Activated naive CD4-positive, alpha-beta T cell treated with anti-CD3 and anti-CD28 coated beads, Interleukin-2, amount 50 U/mL, for 72 hours (primary cell): ENCODE measurements at places on chromosomes 12 and 14.

GRCh38 chr12:65184176-65184857 lies 14.9 kb downstream of the LEMD3 start:
- no peak for DNase-seq

- DNase-seq, result no peak
These were observed 1.6 kb upstream of the INF2 start for GRCh38 chr14:104687601-104688504.

DNA sequence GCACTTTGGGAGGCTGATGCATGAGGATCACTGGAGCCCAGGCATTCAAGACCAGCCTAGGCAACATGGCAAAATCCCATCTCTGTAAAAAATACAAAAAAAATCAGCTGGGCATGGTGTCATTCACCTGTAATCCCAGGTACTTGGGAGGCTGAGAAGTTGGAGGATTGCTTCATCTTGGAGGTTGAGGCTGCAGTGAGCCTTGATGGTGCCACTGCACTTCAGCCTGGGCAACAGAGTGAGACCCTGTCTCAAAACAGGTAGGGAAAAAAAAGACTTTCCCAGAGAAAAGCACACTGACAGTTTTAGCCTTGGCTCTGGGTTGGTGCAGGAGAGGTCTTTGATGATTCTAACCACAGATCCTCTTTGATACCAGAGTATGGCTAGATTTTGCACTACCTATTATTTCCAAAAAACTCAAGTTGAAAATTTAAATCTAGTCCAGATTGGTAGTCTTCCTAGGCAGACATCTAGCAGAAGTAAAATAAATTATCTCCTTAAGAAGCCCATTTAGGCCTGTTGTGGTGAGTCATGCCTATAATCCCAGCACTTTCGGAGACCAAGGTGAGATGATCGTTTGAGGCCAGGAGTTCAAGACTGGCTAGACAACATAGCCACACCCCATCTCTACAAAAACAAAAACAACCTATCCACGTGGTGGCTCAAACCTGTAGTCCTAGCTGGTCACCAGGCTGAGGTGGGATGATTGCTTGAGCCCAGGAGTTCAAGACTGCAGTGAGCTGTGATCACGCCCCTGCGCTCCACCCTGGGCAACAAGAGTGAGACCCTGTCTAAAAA lies 18.6 kb downstream of the LARP4 start:
- no peak for DNase-seq

DNA sequence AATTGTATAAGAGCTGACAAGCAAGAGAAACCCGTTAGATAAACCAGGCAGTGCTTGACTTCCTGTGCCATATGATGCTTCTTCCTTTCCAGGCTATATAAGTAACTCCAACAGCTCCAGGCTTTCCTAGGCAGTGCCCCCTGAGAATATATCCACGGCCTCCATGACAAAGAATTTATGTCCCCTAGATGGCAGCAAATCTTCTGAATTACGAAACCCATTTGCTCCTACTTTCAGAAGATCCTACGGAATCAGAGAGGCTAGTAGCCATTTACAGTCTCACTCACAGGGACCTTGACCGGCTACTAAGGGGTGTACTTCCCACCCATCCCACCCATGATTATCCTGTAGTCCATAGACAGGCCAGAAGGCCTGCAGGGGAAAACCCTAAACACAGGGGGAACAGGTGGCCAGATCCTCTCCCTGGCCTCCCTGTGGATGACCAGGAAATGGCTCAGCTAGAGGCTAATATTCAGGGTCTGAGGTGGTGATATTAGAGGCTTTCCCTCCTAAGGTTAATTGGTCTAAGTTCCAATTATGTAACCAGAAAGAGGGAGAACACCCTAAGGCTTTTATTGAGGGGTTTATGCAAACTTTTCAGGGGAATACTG lies 77.2 kb upstream of the DCD start:
- DNase-seq, result no peak

DNA sequence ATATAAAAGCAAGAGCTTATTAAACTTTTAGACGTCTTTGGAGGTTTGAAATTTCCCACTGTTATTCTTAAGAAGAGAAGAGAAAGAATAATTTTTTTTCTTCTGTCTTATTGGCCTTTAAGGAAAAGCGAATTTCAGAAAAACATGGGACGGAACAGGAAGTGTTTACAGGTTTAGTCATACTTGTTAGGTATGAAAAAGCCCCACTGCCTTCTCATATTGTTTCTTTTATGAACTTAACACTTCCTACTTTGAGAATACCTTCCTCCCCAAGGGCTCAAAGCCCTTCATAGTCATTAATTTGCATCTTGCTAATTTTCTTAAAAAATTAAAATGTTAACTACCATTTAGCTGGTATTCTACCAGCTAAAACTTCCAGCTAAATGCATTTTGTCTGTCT lies 82.0 kb downstream of the ETV6 start:
- DNase-seq, result no peak

GRCh38 chr12:78359520-78359919 lies 505.1 kb upstream of the SYT1 start:
- DNase-seq, result no peak

GRCh38 chr14:22813145-22813544 lies 2.1 kb downstream of the SLC7A7 start:
- DNase-seq, result no peak

- no peak for DNase-seq
These were observed 9.4 kb upstream of the PTGR2 start for GRCh38 chr14:73842201-73842600.

DNA sequence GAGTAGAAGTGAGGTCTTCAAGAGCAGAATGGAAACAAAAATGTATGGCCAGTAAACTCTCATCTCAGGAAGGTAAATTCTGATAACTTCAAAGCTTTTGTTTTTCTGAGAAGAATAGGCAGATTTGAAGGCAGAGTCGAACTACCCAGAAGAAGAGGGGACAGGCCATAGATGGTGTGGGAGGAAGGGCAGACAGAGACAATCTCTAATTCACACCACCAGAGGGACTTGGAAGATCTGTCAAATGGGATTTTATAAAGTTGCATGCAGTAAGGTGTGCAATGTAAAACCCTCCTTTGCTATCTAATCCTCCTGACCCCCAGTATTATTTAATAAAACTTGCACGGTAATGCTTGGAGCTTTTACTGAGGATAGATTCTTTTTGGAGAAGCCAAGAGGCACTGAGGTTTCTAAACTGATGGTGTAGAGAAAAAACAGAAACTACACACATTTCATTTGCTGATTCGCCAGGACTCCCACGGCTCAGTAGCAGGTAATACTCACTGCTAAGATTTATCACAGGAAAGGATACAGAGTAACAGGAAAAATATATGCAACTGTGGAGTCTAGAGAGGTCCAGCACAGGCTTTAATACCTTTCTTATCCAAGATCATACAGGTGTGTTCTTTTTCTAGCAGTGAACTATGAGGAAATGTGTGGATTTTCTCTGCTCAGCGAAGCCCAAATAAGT lies 18.3 kb downstream of the SLC38A2 start:
- DNase-seq, result no peak

GRCh38 chr12:62291864-62292760 lies 31.9 kb downstream of the USP15 start:
- no peak for DNase-seq

DNA sequence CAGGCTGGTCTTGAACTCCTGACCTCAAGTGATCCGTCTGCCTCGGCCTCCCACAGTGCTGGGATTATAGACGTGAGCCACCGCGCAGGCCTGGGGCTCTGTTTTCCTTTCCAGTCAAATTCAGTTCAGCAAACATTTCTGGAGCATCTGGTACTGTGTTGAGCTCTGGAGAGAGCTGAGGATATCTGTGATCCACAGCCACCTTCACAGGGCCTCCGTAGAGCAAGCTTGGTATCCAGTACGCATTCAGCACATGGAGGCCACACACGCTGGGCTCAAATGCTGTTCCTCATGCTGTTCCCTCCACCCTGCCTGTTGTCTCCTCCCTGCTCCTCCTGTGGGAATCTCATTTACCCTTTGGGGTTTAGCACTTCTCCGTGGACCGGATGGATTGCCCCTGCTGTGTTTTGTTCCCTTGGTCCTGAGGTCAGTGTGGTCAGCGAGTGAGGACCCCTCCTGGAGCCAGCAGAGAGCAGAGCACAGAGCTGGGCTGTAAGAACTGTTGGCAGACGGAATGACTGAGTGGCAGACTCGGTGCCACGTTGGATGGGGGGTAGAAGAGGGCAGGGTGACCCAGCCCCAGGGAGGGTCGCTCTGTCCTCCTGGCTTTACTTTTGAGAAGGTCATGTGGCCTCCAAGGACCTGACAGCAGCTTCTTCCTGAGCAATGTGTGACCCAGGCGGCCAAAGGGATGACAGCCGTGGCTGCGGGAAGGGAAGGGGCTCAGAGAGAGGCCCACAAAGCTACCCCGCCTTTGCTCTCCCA lies 891 bp downstream of the RPS6KL1 start:
- no peak for DNase-seq

GRCh38 chr14:58882577-58883018 lies 244.8 kb downstream of the DACT1 start:
- DNase-seq, result no peak

DNA sequence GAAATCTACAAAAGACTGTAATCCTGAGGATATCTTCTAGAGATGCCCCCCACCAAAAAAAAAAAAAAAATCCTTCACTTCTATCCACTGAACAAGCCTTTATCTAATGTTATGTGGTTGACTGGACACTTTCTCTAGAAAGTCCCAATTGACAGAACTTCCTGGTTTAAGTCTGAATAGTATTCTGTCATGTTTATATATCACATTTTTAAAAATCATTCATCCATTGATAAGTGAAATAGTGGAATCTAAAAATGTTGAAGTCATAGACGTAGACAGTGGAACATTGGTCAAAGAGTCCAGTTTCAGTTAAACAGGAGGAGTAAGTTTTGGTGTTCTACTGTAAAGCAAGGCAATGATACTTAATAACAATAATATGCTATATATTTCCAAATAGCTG lies 297.0 kb downstream of the SSPN start:
- no peak for DNase-seq

DNA sequence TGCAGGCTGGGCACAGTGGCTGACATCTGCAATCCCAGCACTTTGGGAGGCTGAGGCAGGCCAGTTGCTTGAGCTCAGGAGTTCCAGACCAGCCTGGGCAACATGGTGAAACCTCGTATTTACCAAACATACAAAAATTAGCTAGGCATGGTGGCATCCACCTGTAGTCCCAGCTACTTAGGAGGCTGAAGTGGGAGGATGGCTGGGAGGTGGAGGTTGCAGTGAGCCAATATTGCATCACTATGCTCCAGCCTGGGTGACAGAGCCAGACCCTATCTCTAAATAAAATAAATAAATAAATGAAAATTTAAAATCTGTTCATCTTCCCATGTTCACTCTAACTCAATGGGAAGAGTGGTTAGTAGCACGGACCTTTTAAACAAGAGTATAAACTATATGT lies 71.2 kb downstream of the ELK3 start:
- DNase-seq, result no peak

DNA sequence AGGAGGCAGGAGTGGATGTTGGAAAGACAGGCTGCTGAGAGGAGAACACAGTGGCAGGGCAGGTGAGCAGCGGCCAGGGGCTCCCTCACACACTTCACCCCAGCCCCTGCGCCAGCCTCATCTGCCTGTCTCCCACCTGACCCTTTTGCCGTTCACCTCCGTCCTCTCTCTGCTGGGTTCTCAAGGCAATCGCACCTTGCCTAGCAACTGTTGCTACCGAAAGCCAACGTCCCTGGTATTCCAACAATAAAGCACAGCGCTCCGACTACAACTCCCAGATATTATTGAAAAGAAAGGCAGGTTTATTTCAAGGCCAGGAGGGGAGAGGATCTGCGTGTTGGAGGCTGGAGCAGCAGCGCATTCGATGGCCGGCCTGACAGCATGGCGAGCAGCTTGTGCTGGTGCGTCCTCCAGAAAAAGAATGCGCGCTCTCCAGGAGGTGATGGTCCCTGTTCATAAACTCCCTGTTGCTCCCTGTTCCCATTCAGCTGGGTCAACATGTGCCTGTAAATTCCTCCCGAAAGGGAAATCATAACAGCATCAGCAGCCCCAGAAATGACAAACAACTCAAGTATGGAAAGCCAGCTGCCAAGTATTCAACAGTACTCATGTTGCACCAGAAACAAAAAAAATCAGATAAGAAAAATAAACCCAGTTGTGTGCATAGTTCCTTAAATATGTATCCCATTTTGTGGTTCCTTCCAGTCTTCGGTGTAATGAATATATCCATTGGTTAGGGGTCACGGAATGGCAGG lies 153.0 kb upstream of the DIO3 start:
- DNase-seq, result no peak

DNA sequence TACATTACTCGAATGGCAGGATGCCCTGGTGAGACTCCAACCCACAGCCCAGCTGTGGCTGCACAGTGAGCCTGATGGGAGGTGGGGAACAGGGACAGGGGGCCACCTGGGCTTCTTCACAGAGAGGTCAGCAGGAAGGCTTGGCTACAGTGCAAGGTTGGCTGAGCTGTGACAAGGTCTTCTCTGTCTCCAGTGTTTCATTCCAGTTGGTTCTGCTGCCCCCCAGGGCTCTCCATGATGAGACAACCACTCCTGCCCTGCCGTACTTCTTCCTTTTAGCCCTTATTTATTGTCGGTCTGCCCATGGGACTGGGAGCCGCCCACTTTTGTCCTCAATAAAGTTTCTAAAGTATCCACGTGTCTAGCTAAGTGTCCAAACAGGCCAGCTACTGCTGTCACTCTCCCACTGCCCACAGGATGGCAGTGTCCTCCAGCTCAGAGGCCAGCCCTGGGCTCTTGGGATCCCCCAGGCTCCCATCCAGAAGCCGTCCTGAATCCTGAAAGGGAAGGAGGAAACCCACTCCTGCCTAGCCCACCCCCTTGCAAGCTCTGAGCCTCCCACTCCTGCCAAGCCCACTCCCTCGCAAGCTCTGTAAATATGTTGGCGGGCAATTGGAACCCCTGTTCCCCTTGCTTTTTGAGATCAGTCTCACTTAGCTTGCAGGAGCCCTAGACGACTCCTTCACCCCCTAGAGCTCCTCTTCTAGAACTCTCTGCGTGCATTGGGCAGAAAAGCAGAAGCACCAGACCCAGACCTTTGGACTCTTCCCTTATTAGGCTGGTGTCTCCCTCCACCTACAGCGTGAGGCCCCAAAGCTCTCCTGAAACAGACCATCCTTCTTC lies 5.4 kb downstream of the C1QL4 start:
- no peak for DNase-seq

DNA sequence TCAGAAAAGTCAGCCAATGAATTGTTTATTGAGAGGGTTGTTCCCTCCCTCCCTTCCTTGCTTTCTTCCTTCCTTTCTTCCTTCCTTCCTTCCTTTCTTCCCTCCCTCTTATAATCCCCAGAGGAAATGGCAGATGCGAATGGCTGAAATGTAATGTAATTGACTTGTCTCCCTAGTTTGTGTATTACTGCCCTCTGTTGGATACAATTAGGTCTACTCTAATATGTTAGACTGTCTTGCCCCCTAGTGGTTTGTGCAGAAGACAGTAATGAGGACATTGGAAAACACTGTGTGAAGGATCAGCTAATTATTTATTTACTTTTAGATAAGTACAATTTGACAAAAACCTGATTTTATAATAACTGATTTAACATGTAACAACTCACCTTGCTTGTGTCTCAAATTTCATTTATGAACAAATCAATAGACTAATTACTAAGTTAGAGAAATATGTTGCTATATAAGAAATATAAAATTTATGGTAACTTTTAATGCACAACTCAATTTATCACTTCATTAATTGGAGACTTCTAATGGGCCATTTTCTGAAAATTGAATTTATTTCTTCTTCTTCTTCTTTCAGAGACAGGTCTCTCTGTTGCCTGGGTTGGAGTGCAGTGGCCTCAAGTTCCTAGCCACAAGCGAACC lies 229.8 kb upstream of the LRIG3 start:
- peak; percentile 6 for DNase-seq
